ENCODE measurements at places on chromosomes 5 and 9. TPM values are rescaled to one million over a fixed set of nuclear protein-coding genes. Genes with fewer than 3 reads are reported as not detected.

MLANA gene
- not detected for total RNA-seq

PCDHA1 gene
- not detected for total RNA-seq

SLC6A19 gene
- total RNA-seq: not detected

LCN9 gene
- total RNA-seq: not detected

B4GALT7 gene
- 29.4 TPM for total RNA-seq

SIGMAR1 gene
- 46.3 TPM for total RNA-seq

IGFBPL1 gene
- total RNA-seq: not detected

CIZ1 gene
- total RNA-seq: 30.1 TPM

ST6GALNAC6 gene
- 24.7 TPM for total RNA-seq

AQP7 gene
- total RNA-seq: 0.09 TPM

LRRC26 gene
- total RNA-seq: not detected

FAM151B gene
- total RNA-seq: 2.7 TPM

SLC12A7 gene
- total RNA-seq: 27.9 TPM

CRAT gene
- total RNA-seq: 22.2 TPM

ANKRD20A1 gene
- 1.7 TPM for total RNA-seq

IRX1 gene
- 0.27 TPM for total RNA-seq

MZB1 gene
- total RNA-seq: 0.09 TPM

CMYA5 gene
- total RNA-seq: under 0.01 TPM

TMOD1 gene
- 0.28 TPM for total RNA-seq

PCDHA8 gene
- total RNA-seq: 0.09 TPM

PLK2 gene
- total RNA-seq: 882 TPM

ENHO gene
- not detected for total RNA-seq

ORM2 gene
- not detected for total RNA-seq

MAMDC2 gene
- total RNA-seq: 10.2 TPM

SPINK9 gene
- total RNA-seq: not detected

PCDHGB7 gene
- 5.8 TPM for total RNA-seq

PLPP1 gene
- 69.7 TPM for total RNA-seq

PCDHGA6 gene
- 2.2 TPM for total RNA-seq

SH3PXD2B gene
- total RNA-seq: 19.5 TPM

HRCT1 gene
- 0.56 TPM for total RNA-seq

DDX4 gene
- total RNA-seq: not detected

ACO1 gene
- 36.2 TPM for total RNA-seq

LECT2 gene
- total RNA-seq: not detected

PCDHGA4 gene
- 5.0 TPM for total RNA-seq

SHC3 gene
- total RNA-seq: 7.6 TPM

PCDHB10 gene
- 1.0 TPM for total RNA-seq

KIF12 gene
- total RNA-seq: 0.18 TPM

SLC25A2 gene
- 0.09 TPM for total RNA-seq

SLC25A25 gene
- 12.6 TPM for total RNA-seq

FGD3 gene
- total RNA-seq: not detected

N4BP3 gene
- 22.8 TPM for total RNA-seq

NIPAL4 gene
- total RNA-seq: not detected

SOX30 gene
- not detected for total RNA-seq

TXNDC15 gene
- total RNA-seq: 43.6 TPM

NREP gene
- 51.6 TPM for total RNA-seq

C5orf47 gene
- not detected for total RNA-seq

LCN15 gene
- not detected for total RNA-seq

IL13 gene
- not detected for total RNA-seq

EGFLAM gene
- 2.2 TPM for total RNA-seq

THBS4 gene
- under 0.01 TPM for total RNA-seq

ELOVL7 gene
- total RNA-seq: under 0.01 TPM

PLCXD3 gene
- total RNA-seq: under 0.01 TPM
